Cardiac septum (tissue), 1 donor: ENCODE measurements at places on chromosomes 1 and 21.

DNA sequence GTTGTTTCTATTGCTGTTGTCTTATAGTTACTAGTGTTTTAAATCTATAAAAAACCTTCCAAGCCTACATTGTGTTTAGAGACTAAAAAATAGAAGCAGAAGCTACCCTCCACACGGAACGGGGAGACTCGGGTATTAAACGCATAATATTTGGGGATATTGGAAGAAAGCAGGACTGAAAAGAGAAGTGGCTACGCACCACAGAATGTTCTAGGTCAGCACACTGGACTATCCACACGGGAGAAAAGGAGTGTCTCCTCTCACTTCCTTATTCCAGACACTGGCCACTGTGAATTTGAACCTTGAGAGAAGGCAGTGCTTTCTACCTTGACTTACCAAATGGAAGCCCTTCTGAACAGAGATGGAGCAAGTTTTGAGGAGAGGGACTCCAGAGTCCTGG lies 1.0 kb upstream of the OR10J4 start:
- DNase-seq = no peak

GRCh38 chr21:42973309-42973990 lies 912 bp upstream of the PKNOX1 start:
- DNase-seq = no peak

GRCh38 chr1:45721207-45721606 lies 29.2 kb downstream of the IPP start:
- DNase-seq = no peak

GRCh38 chr1:166627558-166627957 lies 211.7 kb upstream of the POGK start:
- no peak for DNase-seq

GRCh38 chr1:62321446-62321845 lies 2.2 kb upstream of the KANK4 start:
- DNase-seq = no peak

DNA sequence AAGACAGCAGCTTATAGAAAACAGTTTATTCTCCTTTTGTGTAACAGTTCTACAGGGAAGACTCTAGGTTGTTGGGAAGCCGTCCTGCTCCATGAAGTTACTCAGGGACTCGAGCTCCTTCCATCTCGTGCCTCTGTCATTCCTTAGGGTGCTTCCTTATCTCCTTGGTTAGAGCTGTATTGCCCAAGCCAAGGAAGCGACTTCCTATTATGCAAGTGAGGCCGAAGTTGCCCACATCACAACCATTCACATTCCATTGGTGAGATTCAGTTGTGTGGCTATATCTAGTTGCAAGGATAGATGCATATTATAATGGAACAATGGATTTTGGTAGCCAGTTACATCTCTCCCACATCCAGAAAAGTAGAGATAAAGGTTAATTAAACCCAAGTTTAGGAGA lies 9.0 kb downstream of the GSTM5 start:
- DNase-seq = no peak

- DNase-seq = no peak
Observed at GRCh38 chr1:196393742-196394141, 214.5 kb downstream of the KCNT2 start.

DNA sequence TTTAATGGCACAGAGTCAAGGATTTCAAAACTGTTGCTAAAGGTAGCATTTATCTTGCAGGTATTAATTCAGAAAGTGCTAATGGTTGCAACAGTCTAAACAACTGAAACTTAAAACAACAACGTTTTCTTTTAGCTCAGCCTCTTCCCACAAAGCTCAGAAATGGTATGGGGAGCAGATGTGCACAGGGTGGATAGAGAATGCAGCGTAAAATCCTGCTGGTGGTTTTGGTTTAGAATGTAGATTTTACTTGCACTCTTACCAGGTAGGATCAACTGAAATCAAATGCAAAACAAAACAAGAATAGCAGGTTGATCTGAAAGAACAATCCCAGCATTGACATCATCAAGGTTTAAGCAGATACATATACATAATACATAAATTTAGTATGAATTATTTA lies 3.8 kb upstream of the LRRC8C start:
- no peak for DNase-seq

DNA sequence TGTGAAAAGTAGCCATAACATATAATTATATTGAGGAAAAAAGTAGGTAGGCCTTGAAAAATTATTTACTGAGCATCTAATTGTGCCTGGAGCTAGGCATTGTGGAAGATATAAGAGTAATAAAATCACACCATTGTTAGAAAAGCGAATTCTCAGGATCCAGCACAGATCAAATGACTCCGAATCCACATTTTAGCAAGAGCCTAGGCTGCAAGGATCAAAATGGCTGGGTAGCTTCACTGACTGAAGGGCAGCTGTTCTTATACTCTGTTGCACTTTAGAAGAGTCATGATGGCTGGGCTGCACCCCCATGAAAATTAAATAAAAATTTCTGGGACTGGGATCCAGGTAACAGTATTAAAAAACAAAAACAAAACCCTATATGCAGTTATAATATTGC lies 67.6 kb upstream of the HMCN1 start:
- no peak for DNase-seq

DNA sequence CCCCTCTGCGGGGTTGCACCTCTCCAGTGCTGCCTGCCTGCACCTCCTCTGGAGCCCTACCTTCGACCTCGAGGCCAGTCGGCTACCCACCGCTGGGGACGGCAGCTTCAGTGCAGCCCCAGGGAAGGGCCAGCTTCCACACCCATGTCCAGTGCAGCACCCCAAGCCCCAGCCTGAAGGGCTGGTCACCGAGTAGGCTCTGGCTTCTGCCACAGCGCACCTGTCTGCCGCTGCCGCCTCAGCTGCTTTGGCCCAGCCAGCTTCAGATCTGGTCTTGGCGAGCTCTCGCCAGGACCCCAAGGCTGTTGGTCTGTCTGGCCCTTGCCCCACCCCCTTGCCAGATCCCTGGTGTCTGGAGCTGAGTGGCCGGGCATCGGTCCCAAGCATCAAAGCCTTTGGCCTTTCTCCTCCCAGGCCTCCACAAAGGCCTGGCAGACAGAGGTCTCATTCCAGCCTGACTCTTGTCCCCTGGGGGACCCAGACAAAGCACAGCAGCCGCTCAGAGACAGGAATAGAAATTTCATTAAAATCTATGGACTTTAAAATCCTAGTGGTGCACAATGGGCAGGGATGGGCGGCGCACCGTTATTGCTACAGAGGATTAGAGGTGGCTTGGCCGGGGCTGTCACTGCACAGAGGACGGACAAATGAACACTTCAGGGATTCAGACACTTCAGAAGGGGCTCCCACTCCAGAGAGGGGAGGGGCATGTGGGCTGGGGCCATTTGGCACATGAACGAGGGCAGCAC lies 4.8 kb downstream of the CCDC24 start:
- no peak for DNase-seq
